ENCODE measurements at places on chromosomes 12 and 14.

DNA sequence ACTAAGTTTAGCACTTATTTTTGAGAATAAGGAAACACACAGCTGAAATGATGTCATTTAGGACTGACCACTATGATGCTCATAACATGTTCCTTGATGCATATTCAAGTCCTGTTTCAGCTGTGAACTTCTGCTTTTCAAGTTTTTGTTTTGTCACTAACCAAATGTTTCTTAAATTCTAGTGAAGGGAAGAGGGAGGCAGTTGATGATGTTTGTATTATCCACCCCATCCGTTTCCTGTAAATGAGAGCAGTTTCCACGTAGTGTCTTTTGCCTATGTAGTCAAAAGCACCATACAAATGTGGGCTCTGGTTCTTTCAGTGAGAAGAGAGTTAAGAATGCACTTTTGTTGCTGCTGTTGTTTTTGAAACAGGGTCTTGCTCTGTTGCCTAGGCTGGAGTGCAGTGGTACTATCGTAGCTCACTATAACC lies 491.8 kb downstream of the PCNX1 start:
- no peak overlapping the region for H3K27ac ChIP-seq
- no peaks in the 10 kb centered on the region for H3K36me3 ChIP-seq
- H3K4me3 ChIP-seq: no peak overlapping the region
- DNase-seq: no peak
- H3K27me3 ChIP-seq: no peaks in the 10 kb centered on the region
- H3K4me1 ChIP-seq: peaks cover 4% of the 10 kb centered on the region

DNA sequence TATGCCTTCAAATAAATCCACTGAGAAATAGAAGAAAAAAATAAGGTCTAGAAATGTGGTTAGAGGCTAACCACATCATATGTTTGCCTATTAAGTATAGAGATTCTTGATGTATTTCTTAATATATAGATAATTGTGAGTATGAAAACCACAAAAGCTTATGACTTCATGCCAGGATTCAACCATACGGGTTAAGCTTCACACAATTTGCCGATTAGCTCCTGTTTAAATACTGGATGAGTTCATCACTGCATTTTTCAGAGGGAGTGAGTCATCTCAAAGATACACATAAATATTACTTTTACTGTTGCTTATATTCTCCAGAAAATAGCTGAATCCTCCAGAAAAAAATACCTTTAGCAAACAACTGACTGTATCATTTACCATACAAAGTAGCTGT lies 79.6 kb downstream of the RPL10L start:
- H3K4me3 ChIP-seq: no peak overlapping the region
- no peaks in the 10 kb centered on the region for H3K27me3 ChIP-seq
- DNase-seq: no peak
- H3K4me1 ChIP-seq: no peaks in the 10 kb centered on the region

DNA sequence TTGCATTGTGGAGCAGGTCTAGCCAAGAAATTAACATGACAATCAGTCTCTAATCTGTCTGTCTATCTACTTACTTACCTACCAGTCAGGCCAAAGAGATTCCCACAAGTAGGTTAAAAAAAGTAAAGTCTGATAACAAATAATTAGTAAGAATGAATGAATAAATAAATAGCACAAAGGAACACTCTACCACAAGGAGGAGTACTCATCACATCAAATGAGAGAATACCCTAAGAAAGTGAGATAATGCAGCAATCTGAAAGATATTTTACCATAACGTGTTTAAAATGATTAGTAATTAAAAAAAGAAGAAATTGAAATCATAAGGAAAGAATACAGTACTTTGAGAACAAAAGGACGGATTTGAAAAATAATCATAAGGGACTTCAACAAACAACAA lies 187.2 kb downstream of the SYNE2 start:
- no peak for DNase-seq
- peaks cover 5% of the 10 kb centered on the region for H3K36me3 ChIP-seq
- H3K4me1 ChIP-seq: peaks cover 3% of the 10 kb centered on the region
- no peaks in the 10 kb centered on the region for H3K27me3 ChIP-seq
- H3K4me3 ChIP-seq: no peak overlapping the region

- H3K27me3 ChIP-seq: no peaks in the 10 kb centered on the region
- no peak overlapping the region for H3K4me3 ChIP-seq
- H3K27ac ChIP-seq: no peak overlapping the region
- H3K4me1 ChIP-seq: peaks cover 3% of the 10 kb centered on the region
- DNase-seq: no peak
Measured at GRCh38 chr12:93316623-93316971, 61.1 kb upstream of the NUDT4 start.

DNA sequence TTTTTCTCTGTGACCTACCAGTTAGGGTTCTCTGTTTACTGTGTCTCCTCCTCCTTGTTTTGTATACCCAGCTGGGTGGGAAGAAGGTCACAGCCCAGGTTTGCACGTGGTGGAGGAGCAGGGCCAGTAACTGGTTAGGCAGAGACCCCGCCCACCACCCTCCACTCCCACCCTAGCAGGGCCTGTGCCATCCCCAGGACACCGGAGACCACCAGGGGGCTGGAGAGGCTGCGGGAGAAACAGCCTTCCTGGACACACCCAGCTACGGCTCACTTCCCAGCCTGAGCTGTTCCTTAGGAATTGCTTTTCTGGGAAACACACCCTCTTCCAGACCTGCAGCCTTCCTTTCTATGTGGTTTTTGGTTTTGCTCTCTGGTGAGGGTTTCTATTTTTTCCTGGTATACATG lies 21.1 kb downstream of the BDKRB2 start:
- no peaks in the 10 kb centered on the region for H3K4me1 ChIP-seq
- no peaks in the 10 kb centered on the region for H3K36me3 ChIP-seq
- no peaks in the 10 kb centered on the region for H3K27me3 ChIP-seq
- H3K27ac ChIP-seq: no peak overlapping the region
- DNase-seq: no peak
- no peak overlapping the region for H3K4me3 ChIP-seq

DNA sequence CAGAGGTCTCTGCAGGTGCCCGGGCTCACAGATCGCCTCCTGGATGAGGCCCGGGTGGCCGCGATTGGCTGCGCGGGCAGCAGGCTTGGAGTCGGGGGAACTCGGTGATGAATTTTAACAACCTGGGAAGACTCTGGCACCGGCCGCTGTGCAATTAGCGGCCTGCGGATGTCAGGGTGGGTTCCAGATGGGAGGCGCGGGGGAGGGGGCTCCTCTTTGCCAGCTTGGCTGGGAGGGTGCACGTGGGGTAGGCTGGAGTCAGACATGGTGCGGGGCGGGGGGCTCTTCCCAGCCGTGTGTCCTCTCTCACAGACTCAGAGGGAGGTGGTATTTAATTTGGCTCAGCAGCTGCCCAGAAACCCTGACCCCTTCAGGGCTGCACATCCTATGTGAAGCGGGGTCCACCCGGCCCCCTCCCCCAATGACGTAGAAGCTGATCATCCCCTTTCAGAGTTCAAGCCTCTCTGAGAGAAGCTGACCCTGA lies 81.4 kb downstream of the KIF26A start:
- no peaks in the 10 kb centered on the region for H3K36me3 ChIP-seq
- H3K4me3 ChIP-seq: no peak overlapping the region
- peaks cover 45% of the 10 kb centered on the region for H3K27me3 ChIP-seq
- H3K27ac ChIP-seq: no peak overlapping the region
- no peak for DNase-seq

DNA sequence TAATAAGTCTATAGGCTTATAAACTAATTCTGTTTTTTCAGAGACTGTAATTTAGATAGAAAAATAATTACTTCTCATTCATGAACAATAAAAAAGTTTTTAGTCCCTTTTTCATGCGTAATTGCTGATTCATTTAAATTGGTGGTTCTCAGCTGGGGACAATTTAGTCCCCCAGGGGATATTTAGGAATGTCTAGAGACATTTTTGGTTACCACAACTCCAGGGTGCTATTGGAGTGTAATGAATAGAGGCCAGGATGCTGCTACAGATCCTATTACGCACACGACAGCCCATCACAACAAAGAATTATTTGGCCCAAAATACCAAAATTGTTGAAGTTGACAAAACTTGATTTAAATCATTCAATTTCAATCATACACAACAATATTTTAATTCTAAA lies 22.8 kb upstream of the VCPKMT start:
- H3K4me1 ChIP-seq: peaks cover 2% of the 10 kb centered on the region
- H3K27ac ChIP-seq: no peak overlapping the region
- no peak for DNase-seq
- no peak overlapping the region for H3K4me3 ChIP-seq
- H3K27me3 ChIP-seq: no peaks in the 10 kb centered on the region
- H3K36me3 ChIP-seq: peaks cover 32% of the 10 kb centered on the region

DNA sequence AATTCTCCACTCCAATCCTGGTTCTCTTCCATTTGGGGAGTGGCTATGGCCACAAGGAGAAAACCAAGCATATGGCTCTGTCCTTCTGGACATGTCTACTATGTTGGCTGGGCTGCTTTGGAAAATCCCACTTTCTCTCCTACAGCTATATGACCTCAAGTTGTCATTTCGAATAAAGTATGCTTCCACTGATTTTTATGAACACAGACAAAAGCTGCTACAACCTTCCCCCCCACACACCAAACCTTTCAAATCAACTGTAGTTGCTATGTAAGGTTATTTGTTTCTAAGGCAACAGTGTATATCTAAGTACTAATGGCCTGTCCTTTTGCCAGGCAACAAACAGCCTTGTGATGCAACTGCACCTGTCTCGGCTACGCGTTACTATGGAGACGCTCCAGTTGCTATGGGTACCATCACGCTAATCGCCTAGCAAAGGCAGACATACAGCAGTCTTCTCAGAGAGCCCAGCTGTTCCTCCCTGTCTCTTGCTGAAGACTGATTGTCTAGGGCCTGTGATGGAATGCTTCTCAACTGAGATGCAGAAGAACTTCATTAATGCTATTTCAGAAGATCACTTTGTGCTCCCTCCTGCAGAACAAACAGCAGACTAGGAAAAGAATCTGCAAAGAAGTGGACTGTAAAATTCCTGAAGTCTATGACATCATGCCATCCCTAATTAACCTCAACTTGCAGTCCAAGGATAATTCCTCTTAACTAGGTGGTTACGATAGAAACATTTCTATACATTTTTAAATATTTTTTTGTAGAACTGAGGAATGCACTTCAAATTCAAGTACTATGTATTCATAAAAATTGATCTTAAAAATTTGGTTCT lies 67.6 kb downstream of the FOXN3 start:
- H3K36me3 ChIP-seq: peaks cover 17% of the 10 kb centered on the region
- peak; percentile 76 for DNase-seq
- no peak overlapping the region for H3K27ac ChIP-seq
- H3K4me3 ChIP-seq: no peak overlapping the region
- H3K27me3 ChIP-seq: no peaks in the 10 kb centered on the region

DNA sequence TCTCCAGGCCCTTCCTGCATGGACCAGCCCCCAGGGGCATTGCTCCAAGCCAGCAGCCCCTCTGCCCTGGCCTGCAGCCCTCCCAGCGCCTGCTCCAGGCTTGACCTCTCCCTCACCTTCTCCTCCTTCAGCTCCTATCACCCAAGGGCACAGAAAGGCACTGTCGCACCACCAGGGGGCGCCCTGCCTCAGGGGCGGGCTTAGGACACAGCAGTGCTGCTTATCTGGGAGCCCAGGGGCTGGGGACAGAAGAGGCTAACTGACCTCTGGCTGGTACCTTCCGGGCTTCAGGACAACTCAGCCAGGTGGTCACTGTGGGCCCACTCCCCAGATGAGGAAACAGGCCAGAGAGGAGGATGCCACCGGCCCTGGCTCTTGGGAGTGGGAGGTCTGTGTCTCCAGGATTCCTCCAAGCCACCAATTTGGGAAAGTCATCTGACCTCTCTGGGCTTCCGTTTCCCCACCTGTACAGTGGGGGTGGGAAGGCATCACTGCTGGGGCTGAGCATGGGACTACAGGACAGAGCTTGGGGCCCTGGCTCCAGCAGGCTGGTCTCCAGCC lies 25.3 kb upstream of the GPR132 start:
- no peak overlapping the region for H3K27ac ChIP-seq
- DNase-seq: peak; percentile 81
- peaks cover 24% of the 10 kb centered on the region for H3K4me1 ChIP-seq
- H3K36me3 ChIP-seq: no peaks in the 10 kb centered on the region

GRCh38 chr12:118312578-118312977 lies 60.1 kb downstream of the TAOK3 start:
- H3K27ac ChIP-seq: no peak overlapping the region
- no peaks in the 10 kb centered on the region for H3K27me3 ChIP-seq
- H3K4me3 ChIP-seq: no peak overlapping the region
- no peak for DNase-seq
- no peaks in the 10 kb centered on the region for H3K4me1 ChIP-seq

DNA sequence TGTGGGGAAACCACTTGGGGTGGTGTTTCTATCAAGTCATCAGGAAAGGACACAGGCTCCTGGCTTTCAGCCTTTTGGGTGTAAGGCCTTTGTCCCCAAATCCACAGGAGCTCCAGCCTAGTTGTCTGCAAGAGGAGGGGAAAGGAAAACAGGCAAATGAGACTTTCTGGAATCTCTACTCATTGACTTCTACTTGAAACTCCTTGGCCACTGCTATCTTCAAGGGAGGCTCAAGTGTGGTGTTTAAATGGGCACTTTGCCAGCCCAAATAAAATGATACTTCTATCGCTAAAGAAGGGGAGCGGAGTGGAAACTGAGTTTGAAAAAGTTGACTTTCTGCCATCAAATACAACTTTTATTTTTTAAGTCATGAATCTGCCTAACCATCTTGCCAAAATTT lies 445.9 kb upstream of the RGS6 start:
- H3K4me1 ChIP-seq: no peaks in the 10 kb centered on the region
- no peak overlapping the region for H3K4me3 ChIP-seq
- no peak for DNase-seq
